ENCODE measurements at places on chromosomes 2 and 18.
A peak's percentile ranks its signal among the peaks of the same experiment; 100 is the strongest.

- no peak for DNase-seq
These were observed 14.6 kb downstream of the RAB31 start for GRCh38 chr18:9722691-9723090.

GRCh38 chr18:8254654-8255053 lies 354.6 kb upstream of the RAB12 start:
- DNase-seq = no peak

DNA sequence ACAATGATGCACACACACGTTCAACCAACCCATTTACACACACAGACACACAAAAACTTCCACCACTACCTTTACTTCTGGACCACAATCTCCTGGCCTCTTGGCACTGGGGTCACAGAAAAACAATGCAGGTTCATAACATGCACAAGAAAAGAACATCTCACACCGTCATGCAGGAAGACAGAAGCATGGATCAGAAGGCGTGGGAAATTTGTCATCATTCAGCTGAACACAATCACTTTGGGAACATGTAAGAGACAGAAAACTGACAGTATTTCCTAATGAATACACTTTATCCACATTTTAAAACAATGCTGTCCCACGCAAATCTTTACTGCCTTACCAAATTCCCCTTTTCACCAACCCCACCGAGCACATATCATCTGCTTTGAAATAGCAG lies 501.9 kb upstream of the KLHL29 start:
- no peak for DNase-seq

DNA sequence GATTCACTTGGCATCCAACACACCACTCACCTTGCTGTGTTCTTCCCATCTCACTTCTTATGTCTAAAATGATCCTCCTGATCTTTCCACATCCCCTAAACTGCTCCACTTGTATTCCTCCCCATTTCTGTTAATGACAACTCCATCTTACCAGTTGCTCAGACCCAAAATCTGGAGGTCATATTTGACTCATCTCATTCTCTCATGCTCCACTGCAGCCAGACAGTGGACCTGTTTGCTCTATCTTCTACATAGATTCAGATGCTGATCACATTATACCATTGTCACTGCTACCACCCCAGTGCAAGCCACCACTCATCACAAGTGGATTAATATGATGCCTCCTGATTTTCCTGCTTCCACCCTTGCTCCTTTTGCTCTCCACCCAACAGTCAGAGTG lies 7.9 kb upstream of the NABP1 start:
- DNase-seq = no peak

DNA sequence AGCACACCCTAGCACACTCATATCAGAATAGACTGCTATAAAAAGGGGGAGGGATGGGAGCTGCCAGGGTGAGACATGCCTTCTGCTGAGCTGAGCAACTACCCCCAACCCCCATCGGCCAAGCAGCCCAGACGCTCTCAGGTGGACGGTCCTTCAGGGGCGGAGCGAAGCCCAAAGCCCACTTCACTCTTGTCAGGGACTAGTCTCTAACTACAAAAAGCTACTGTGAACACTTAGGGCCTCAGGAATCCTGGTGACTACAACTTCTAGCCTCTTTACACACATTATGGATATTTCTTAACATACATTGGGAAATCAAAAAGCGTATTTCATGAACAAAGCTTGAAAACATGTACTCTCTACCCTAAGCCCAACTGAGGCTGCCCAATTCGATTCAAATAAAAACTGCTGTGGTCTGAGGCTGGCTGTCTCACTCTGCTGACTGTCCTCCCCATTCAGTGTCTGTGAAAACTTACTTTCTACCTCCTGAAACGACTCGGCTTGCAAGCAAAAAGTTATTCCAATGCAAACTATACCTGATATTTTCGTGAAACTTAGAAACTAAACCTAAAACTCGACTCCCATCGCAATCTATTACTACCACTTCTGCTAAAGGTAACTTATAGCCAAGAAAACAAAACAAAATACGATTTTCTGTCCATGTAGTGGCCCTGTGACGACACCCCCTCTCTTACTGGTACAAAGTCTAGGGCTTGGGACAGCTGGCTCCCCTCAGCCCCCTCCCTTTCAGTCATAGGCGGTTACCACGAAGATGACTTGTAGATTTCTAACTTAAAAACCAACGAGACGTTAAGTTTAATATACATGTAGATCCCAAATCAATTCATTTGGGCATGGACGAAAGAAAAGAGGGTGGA lies 1.2 kb downstream of the SERTAD2 start:
- DNase-seq = no peak

DNA sequence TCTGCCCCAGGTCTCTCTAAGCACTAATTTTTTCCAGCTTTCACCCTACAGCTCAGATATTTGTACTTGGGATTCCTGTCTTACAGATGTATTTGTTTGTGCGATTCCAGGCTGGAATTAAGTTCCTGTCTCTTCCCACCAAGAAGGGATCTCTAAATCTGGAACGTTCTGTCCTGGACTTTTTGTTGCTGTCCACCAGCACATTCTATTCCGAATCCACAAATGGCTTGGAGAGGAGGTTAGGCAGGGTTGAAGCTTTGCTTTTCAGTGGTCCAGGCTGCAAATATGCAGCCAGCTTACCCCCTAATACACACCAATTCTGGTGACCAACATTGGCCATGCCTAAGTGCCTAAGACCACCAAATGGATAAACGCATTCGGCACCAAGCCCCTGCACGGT lies 315.0 kb downstream of the TNS1 start:
- no peak for DNase-seq

DNA sequence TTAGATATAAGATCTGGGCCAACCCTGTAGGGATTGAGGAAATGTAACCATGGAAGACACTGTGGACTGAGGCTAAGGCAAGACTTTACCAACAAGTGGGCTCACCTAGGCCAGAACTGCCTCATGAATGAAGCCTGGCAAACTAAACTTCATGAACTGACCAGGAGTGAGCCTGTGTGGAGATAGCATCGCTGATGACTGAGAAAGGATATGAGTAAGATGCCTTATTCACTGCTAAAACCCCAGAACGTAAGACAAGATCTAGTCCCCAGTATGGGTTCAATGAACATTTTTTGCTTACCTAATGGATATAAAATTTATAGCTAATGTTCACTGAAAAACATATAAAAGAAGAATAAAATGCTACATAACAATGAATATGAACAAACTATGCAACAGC lies 399.8 kb downstream of the SATB2 start:
- no peak for DNase-seq

DNA sequence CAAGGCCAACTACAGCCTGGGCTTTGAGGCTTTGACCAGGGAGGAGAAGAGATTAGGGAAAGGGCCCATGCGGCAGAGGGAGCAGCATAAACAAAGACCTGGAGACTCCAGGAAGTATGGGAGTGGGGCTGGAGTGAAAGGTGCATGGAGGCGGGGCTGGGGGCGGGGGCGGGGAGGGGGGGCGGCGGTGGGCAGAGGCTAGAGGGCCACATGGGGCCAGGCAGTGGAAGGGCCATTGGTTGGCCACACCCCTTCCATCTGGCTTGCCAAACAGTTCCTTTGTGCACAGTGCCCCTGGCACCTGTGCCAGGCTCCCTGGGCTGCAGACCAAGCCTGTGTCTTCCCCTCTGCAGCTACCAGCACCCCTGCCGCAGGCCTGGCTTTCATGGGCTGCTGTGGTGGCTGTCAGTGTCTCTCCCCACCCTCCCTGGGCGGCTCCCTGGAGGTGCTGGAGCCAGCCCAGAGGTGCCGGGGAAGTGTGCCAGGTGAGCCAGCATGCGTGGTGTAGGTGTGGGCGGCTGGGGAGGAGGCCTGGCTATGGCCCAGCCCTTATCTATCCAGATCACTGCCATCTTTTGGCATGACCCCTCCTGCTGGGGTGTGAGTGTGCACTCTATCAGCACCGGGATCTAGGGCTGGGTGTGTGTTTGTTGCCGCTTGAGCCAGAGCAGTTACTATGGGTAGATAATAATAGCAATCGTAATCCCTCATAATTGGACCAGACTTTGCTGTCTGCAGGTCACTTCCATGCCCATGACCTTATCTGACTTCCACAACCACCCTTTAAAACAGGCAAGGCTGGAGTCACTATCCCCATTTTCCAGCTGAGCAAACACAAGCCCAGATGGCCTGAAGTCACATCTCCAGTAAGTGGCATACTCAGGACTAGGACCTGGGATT lies 30.5 kb downstream of the DNMT3A start:
- DNase-seq = no peak

DNA sequence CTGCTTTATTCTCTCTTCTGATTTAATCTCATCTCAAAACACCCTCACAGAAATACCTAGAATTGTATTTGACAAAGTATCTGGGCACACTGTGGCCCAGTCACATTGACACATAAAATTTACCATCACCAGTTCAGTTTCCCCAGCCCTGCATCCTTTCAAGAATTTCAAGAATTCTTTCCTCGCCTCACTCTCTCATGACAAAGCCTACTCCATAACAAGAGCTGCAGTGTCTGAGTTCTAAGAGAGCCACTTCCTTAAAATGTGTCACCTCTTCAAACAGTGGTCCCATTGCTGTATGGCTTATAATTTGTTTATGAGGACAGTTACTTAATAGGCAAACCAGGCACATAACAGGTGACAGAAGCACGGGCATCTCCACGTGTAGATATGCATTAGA lies 90.9 kb upstream of the STK39 start:
- DNase-seq = no peak

DNA sequence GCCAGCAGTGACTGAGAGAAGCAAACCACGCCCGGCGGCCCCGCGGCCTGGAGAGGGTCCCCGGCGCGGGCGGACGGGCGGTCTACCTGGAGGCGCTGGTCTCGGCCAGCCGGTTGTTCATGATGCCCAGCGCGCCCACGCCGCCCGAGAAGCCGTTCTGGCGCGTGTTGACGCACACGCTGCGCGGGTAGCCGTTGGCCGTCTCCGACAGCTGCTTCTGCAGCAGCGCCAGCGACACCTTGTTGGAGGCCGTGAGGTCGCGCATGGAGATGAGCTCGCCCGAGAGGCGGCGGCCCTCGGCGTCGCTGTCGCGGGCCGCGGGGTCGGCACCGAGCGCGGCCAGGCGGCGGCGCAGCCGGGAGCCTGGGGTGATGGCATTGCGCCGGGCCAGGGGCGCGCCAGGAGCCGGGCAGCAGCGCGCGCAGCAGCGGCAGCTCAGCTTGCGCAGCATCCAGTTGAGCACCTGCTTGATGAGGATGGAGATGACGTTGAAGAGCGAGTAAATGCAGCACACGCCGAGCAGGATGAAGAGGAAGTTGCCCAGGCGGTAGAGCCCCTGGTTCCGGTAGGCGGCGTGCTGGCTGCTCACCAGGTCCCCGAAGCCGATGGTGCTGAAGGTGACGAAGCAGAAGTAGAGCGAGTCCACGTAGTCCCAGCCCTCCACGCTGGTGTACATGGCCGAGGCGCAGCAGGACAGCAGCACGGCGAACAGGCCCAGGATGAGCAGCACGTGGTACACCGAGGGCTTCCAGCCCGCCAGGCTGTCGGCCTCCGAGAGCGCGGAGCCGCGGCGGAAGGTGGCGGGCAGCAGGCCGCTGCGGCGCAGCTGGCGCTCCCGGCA lies 118.1 kb downstream of the MSH2 start:
- DNase-seq = peak; percentile 74

GRCh38 chr2:64018701-64019082 lies 536 bp downstream of the VPS54 start:
- DNase-seq = peak; percentile 51

DNA sequence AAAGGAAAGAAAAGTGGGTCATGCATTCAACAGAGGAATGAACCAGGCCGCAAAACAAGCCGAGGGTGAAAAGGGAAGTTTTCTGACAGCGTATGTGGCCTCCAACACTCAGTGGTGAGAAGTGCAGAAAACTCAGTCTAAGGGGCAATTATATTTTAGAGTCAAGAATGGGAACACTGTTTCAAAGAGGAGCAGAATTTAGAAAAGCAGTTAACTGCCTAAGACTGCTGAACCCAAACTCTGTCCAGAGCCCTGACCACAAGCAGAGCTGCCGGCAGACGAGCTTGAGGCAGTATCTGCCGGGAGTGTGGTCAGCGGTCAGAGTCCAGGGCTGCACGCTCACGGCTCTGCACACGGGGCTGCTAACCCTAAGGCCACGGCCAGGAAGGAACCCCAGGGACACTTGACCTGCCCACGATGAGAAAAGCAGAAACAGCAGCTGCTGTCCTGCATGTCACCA lies 347.0 kb upstream of the ID2 start:
- DNase-seq = no peak

DNA sequence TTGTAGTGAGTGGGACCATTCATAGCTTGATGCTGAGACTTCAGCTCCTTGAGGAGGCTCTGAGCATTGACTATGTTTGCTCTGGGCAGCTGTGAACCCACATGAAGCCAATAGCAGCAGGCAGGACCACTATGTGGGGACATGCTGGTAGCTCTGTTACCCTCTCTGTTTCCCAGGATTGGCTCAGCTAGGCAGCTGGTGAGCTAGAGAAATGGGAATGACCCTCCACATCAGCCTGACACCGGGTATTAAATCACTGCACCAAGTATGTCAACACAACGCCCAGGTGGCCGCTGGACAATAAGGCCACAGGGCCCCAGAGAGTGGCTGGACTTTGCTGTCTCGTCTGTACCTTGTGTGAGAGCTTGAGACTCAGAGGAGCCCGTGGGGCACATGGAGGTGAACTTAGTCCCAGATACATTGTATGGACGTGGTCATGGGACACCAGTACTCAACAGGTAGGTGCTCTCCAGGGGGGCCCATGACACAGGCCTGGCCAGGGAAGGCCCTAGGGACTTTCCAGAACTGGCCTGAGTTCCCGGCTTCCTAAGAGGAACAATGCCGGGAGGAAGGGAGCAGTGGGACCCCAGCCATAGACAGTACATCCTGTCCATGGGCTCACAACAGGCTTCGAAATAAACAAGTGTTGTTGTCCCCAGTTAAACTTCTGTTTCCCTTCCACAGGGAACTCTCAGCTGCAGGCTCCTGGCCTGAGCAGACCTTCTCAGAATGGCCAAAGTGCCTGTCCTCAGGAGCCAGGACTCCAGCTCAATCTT lies 35.2 kb downstream of the HS1BP3 start:
- DNase-seq = no peak

GRCh38 chr18:48719974-48720654 lies 181.3 kb downstream of the CTIF start:
- DNase-seq = no peak

- DNase-seq = no peak
These were observed 219.9 kb downstream of the PIK3C3 start for GRCh38 chr18:42174909-42175308.

GRCh38 chr2:174800436-174801205 lies 36.3 kb upstream of the CHRNA1 start:
- no peak for DNase-seq

DNA sequence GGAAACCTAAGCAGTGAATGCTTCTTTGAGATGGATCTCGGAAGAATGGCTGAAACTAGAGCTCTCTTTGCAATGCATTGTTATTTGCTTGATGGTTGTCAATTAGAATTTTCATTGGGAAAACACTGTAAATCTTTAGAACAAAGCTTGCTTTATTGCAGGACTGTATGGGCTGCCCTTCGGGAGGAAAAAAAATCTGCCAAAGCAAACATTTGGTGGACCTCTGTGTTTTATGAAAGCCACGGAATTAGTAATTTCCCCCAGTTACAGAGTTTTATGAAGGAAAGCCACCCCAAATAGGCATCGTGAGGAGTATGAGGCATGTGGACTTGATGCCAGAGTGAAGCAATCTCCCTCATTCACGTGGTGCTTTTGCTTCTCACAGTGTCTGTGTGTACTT lies 33.5 kb downstream of the RHBDD1 start:
- DNase-seq = no peak

- peak; percentile 49 for DNase-seq
These were observed 98.2 kb upstream of the HNMT start for GRCh38 chr2:137865954-137866540.

All from activated CD8-positive, alpha-beta memory T cell treated with anti-CD3 and anti-CD28 coated beads, Interleukin-2, amount 50 U/mL, for 4 hours (primary cell).